Activated T-cell treated with anti-CD3 and anti-CD28 coated beads, Interleukin-2, amount 50 U/mL, for 48 hours (primary cell): ENCODE measurements at places on chromosomes 12 and 14.

DNA sequence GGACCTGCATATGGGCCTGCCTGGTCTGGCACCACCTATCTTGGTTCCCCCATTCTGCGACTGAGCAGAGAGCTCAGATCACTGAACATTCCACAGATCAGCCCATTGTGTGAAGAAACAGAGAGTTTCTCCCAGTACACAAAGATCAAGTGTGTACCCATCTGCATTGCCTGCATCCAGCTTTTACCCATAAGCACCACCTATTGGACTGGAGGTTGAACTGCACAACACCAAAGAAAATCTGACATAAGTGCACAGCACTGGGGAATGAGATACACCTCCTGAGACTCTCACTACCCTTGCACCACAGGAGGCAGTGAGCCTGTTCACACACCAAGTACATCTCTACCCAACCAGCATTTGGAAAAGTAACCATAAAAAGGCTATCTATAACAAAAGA lies 362.6 kb upstream of the CLEC14A start:
- DNase-seq, result no peak

DNA sequence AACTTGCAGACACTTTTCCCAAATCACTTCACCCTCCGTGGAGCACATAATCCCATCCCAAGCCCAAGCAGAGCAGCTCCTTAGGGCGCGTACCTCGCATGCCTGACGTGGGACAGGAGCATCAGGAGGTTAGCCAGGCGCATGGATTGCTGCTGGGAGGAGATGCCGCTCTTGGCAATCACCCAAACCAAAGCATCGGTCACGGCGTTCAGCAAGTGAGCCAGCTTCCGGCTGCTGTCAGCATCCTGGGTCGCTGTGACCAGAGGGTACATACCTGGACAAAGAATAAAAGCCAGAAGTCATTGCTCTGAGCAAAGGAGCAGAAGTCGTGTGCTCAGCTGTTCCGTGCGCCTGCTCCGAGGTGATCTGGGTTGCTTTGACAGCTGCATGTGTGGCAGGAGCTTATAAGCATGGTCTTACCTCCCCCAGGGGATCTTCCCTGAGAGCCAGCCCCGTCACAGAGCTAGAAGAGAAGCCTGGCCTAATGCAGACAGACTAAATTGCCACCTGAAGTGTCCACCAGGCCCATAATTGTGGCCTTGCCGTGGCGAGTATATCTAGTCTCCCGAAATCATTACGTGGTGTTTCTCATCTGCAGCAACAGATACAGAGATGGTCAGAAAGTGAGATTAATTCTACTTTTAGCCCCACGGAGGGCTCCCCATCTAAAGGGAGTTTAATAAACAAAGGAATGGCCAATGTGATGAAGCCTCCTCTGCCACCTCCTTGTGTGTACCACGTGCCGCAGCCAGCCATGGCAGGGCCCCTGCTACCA lies 59.1 kb downstream of the ESR2 start:
- no peak for DNase-seq

- peak; percentile 83 for DNase-seq
Measured at GRCh38 chr14:73771848-73772638, 57.9 kb upstream of the PNMA1 start.

DNA sequence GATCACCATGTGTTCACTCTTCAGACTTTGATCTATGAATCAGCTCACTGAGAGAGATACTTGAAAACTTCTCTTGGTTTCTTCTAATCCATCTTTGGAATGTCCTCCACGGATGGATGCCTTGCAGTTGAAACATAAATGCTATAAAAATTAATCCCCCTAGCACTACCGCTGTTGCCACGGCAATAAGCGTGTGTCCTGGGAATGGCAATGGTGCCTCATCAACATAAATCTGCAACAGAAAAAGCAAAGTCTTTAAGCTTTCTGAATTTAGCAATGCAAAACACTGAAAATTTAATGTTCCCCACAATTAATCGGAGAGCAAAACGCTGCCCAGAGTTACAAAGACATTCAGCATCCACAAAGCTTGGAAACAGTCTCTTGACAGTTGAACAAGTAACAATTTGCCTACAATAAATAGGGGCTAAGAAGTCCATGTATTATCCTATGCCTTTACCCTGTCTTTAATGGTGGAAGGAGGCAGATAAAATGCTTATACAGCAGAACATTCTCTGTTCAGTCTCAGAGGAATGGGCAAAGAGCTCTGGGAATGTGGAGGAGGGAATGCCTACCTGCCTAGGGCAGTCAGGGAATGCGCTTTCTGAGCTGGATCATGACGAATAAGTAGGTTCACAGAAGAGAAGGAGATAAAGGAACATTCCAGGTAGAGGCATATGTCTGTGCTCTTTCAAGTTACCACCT lies 70.9 kb upstream of the PPP4R3A start:
- DNase-seq, result no peak

GRCh38 chr14:68957775-68958174 lies 21.3 kb downstream of the ACTN1 start:
- no peak for DNase-seq

DNA sequence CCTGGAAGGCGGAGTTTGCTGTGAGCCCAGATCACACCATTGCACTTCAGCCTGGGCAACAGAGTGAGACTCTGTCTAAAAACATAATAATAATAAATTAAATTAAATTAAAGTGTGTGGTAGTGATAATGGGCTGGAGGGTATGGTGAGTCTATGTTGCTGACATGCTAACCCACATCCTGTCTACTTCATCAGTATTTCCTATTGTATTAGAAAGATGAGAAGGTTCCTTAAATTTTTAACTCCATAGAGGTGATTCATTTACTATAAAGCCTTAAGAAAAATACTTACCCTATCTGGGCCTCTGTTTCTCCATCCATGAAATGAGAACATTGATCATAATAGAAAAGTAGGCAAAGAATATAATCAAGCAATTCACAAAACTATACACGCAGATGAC lies 280.5 kb downstream of the FBXL14 start:
- no peak for DNase-seq

- no peak for DNase-seq
Measured at GRCh38 chr14:68015356-68016254, 196.0 kb downstream of the RAD51B start.

- no peak for DNase-seq
Measured at GRCh38 chr12:1616233-1617066, 12.6 kb upstream of the WNT5B start.

DNA sequence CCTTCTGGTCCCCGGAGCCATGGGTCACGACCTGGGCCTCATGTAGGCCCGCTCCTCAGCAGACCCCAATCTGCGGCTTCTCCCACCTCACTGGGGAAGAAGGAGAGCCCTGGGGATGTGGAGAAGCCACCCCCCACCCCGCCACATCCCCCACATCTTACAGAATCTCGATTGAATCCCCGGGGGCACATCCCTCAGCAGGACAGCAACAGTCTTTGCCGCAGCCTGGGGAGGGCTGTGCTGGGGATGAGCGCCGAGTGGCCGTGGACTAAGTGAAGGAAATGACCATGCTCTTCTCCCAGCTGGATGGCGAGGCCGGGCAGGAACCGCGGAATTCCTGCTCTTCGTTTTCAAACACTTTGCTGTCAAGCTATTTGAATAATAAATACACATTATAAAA lies 169.0 kb upstream of the RTL1 start:
- no peak for DNase-seq

GRCh38 chr12:28265435-28266042 lies 75.3 kb downstream of the CCDC91 start:
- DNase-seq, result no peak

GRCh38 chr14:54026671-54027070 lies 70.0 kb upstream of the BMP4 start:
- DNase-seq, result no peak

DNA sequence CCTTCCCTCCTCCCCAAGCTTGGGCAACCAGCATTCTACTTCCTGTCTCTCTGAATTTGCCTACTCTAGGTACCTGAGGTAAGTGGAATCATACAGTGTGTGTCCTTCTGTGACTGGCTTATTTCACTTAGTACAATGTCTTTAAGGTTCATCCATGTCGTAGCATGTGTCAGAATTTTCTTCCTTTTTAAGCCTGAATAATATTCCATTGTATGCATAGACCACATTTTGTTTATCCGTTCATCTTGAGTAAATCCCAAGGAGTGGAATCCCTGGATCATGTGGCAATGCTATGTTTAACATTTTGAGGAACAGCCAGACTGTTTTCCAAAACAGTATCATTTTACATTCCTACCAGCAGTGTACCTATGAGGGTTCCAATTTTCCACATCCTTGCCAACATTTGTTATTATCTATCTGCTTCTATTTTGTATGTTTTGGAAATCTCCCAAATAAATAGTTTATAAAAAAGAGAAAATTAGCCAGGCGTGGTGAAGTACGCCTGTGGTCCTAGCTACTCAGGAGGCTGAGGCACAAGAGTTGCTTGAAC lies 12.4 kb downstream of the HSP90AA1 start:
- DNase-seq, result no peak

DNA sequence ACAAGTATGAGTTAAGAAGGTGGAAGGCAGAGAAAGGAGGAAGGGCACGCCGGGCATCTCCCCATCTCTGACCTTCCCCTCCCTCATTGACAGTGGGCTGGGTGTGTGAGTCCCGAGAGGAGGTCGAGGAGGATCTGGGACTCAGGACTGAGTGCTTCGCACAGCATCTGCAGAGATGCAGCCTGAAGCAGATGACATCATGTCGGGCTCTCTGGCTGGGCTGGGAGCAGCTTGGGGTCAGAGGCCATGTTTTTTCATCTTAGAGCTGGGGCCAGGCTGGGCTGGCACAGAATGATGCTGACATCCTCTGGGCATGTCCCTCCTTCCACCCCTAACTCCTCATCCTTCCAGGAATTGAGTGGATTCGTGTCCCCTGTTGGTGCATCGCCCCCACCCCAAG lies 43.5 kb downstream of the CMKLR1 start:
- no peak for DNase-seq

DNA sequence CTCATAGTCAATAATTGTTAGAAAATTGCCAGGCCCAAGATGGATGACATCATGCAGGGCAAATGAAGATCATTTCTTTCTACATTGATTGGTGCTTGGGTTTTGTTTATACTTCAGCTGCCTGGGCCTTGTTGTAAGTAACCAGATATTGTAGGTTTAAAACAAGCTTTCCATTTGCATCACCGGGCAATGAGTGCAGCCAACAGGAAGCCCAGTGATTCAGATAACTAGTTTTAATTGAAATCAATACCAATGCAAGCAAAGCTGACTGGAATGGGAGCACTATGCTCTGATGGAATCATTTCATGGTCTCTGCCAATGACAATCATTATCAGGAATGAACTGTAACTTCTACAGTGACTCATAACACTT lies 279.3 kb downstream of the DUSP6 start:
- no peak for DNase-seq
